ENCODE measurements at places on chromosomes 1 and 21.

DNA sequence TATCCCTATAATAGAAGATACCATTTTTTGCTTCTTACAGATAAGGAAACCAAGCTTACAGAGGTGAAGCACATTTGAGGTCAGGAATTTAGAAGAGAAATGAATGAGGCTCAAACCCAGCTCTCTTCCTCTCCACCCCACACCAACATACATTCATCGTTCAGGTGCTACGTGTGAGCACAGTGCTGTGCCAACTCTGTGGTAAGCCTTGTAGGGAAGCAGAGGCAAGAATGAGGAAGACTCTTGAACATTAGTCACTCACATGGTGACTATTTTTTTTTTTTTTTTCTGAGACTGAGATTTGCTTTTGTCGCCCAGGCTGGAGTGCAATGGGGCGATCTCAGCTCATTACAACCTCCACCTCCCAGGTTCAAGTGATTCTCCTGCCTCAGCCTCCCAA is 314.0 kb downstream of the NTNG1 start:
- DNase-seq, result peak; percentile 48

GRCh38 chr1:88101041-88101440 is 583.0 kb upstream of the PKN2 start:
- no peak for DNase-seq

DNA sequence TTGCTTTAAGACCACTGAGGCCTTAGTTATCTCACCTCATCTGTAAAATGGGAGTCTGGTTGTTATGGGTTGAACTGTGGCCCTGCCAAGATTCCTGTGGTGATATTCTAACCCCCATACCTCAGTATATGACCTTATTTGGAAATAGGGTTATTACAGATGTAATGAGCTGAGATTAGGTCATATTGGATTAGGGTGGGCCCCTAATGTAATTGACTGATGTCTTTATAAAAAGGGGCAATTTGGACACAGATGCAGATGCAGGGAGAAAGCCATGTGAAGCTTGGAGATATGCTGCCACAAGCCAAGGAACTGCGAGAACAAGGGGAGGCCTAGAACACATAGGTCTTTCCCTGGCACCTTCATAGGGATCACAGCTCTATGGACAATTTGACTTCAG is 3.9 kb downstream of the C1orf87 start:
- DNase-seq, result no peak

DNA sequence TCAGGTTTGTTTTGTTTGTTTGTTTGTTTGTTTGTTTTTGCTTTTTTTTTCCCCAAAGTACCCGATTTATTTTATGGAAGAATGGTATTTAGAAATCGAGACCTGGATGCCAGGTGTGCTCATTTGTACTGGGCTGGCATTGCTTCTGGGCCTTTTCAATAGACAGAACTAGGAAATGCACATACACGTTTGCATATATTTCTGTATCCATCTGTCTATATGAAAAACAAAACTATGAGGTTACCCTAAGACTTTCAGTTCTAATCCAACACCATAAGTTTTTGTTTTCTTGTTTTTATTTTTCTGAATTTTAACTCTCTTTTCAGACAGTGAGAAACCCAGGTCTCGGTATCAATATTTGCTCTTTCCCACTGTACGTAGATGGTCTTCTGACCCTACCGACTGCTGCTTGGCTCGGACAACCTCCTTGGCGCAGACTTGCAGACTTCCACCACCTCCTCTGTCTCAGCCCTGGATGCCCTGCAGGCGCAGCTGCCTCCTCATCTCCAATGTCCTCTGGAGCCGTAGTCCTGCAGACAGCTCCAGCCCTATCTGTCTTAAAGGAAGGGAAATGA is 171.7 kb downstream of the NEK7 start:
- DNase-seq, result no peak

DNA sequence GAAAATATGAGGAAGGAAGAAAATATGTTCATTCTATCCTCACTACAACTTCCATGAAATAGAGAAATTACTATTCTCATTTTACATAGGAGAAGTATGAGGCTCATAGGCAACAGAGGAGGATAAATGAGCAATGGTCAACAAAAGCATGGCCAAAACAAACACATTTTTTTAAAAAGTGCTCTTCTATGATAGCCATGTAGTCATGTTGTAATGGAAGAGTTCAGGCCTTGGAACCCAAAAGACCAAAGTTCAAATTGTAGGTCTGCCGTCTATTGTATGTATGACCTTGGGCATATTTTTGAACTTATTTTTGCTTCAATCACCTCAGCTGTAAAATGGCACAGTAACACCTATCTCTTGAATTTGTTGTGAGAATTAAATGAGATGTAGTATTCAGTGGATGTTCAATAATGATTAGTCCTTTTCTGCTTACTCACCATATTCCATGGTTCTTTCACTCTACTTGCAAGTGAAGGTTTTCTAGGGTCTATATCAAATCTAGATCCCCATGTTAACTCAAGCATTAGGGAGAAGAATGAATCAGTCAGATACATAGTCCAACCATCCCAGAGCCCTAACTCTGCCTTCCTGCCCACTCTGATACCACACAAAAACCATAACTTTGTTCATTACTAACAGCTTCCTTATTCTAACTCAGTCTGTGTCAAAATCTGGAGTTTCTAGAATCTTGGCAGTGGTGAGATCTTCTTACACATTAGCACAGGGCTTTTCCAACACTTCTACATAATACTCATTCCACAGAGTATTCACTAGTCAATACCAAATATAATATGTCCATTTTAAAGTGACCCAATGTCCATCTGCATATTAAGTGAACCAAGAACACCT is 353.2 kb downstream of the PLPP3 start:
- peak; percentile 63 for DNase-seq

DNA sequence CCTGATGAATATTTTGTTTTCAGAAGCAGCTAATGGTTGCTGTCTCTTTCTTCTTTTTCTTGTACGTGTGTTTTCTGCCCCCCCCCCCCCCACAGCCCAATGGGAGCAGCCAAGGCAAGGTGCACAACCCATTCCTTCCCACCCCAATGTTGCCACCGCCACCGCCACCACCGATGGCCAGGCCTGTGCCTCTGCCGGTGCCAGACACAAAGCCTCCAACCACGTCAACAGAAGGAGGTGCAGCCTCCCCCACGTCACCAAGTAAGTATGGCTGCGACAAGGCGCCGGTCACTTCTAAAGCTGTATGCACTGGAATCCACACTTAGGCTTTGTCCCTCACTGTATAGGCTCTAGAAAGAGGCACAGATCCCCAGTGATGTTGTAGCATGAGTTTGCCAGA is 318.5 kb downstream of the TM2D1 start:
- no peak for DNase-seq

DNA sequence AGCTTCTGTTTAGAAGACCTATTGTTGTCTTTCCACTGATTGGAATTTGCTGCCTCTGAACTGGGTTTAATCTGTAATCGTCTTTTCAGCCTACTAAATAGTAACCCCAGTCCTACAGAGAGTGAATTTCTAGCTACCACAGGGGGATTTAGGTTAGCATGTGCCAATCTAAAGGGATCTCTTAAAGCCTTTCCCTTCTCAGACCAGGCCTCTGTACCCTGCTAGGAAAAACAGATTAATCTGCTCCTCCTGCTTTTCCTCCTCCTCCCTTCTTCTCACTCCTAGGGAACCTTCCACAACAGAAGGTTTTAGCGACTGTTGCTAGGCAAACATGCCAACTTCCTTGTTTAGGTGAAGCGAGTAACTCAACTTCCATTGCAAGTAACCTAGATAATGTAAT is 1.3 kb upstream of the RC3H1 start:
- DNase-seq, result peak; percentile 74

DNA sequence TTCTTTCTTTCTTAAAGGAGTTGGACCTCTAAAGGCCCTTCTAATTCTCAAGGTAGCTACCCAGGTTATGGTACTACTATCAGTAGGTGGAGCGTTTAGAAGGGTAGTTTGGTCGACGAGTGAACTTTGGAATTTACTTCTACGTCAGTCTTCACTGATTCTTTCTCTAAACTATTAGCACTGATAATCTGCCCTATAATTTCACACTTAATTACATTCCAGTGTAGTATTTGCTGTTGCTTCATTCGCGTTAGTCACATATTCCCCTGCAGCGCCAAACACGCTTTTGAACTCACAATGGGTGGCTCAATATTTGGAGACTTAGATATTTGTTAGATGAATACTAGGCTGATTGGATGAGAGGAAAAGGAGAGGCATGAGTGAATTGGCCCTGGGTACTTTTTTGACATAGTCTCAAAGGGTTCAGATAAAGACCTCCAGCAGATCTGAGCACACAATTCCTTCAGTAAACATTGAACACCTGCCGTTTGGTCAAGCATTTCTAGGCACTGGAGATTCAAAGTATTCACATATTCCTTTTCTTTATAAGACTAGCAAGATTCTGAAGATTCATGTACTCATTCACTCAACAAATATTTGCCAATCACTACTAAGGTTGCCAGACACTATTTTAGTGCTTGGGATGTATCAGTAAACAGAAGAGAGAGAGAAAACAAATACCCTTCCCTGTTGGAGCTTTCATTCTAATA is 929 bp upstream of the FOXJ3 start:
- peak; percentile 30 for DNase-seq

GRCh38 chr21:34882719-34883131 is 166.4 kb downstream of the RUNX1 start:
- peak; percentile 88 for DNase-seq

DNA sequence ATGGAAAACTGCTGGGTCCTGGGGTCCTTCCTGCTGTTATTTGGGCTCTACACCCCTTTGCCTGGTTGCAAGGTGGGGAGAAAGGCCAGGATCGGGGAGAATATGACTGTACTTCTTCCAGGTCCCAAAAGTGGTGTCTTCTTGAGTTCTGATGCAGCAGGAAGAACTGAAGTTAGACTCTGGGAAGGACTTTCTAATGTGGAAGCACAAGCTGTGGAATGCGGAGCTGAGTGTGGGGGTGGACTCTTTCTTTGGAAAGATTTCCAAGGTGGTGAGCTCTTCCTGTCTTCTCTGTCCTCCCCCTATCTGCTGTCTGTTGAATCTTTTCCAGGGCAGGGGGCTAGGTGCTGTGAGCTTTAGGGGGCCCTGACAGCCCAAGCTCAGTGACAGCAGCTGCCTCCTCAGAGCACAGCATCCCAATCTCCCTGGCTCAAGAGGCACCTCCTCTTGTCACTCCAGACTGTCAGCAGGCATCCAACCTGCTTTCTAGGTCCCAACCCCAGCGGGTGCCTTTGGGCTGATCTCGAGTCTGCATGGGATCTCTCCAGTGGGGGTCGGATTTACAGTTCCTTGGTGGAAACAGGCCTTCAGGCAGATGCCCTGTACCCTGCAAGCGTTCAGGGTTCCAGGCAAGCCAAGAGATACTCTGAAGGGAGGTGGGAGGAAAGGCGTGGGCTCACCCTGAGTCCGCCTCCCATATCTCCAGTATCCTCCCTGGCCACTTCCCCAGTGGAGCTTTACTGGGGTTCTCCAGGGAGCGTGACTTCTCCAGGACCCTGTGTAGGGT is 23.2 kb downstream of the ADORA1 start:
- DNase-seq, result no peak

- no peak for DNase-seq
These were observed 14.3 kb downstream of the CD2 start for GRCh38 chr1:116768416-116769103.

- no peak for DNase-seq
These were observed 27.2 kb upstream of the NFIA start for GRCh38 chr1:61055110-61055614.

- DNase-seq, result no peak
These were observed 315.0 kb upstream of the CAMK1G start for GRCh38 chr1:209268479-209268878.

DNA sequence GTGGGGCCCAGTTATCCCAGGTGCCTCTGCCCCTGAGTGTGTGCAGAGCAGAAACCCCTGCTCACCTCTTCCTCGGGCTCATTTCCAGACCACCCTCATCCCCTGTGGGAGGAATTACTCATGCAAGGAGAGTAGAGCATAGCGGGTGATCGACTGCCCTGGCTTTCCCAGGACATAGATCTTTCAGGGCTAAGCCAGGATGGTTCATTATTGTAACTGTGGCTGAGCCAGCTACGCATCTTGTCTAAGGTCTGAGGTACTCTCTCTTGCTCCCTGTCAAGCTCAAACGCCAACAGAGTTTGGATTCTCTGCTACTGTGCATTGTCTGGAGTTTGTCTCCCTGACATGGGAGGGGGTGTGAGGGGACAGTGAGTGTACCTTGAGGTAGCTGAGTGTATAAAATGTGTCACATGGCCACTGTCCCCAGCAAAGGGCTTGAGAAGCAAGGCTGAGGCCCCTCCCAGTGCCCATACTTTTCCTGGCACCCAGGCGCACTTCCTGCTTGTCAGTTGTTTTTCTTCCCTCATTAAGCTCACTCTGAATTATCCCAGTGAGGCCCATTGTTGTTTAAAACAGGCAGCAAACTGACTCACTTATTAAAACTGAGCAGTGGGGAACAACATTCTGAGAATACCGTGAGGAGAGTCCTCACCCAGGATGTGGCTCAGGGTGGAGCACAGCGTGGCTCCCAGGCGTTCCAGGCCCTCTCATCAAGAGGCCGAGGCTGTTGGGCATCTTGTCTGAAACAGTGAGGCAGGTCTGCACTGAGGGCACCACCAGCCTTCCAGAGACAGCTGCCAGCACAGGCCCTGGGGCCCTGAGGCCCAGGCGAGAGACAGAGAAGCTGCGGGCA is 92.9 kb downstream of the LAMC2 start:
- DNase-seq, result peak; percentile 29

- DNase-seq, result no peak
These were observed 310.9 kb downstream of the MATN1 start for GRCh38 chr1:30412241-30413110.

- DNase-seq, result no peak
These were observed 397.9 kb upstream of the NR5A2 start for GRCh38 chr1:199629624-199630023.

DNA sequence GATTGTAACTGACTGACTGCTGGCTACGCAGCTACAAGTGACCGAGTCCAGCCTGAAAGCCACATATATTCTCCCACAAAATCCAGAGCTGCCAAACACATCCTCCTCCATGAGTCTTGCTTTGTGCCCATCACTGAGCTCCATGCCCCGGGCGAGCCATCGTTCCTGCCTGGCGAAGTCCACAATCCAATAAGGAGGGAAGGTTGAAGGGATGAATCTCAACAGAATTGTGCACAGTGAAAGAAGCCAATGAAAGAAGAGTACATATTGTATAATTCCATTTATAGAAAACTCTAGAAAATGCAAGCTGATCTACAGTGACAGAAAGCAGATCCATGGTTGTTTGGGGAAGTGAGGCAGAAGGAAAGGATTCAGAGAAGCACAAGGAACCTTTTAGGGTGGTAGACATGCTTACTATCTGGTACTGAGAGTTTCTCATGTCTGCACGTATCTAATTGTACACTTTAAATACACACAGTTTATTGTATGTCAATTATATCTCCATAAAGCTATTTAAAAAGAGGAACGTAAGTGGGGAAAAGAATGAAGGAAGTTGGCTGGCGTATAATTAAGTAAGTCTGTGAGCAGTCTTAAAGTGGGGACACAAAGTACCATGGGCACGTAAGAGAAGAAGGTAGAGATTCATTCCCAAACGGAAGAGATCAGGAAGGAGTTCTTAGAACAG is 115.9 kb upstream of the JUN start:
- peak; percentile 47 for DNase-seq

All from suppressor macrophage (primary cell).